Uterine smooth muscle cell (primary cell): ENCODE measurements at places on chromosomes 1 and 21. TPM values are rescaled to one million over a fixed set of nuclear protein-coding genes. Genes with fewer than 3 reads are reported as not detected.

RGS16 gene
- 0.22 and 1.00 TPM in 2 replicates for total RNA-seq

CFAP141 gene
- total RNA-seq: not detected in 2 replicates

GNG12 gene
- total RNA-seq: 145 and 160 TPM in 2 replicates

ADORA1 gene
- total RNA-seq: 4.1 and 7.5 TPM in 2 replicates

PRELP gene
- total RNA-seq: 0.33 and 1.9 TPM in 2 replicates

A3GALT2 gene
- not detected in 2 replicates for total RNA-seq

MATN1 gene
- total RNA-seq: not detected in 2 replicates

NCAM2 gene
- total RNA-seq: 2.3 and 2.5 TPM in 2 replicates

GBP5 gene
- total RNA-seq: not detected in 2 replicates

FGR gene
- not detected in 2 replicates for total RNA-seq
